ENCODE measurements at places on chromosomes 12 and 14.

GRCh38 chr12:116818948-116819832 is 62.1 kb downstream of the HRK start:
- DNase-seq, result peak; percentile 79

DNA sequence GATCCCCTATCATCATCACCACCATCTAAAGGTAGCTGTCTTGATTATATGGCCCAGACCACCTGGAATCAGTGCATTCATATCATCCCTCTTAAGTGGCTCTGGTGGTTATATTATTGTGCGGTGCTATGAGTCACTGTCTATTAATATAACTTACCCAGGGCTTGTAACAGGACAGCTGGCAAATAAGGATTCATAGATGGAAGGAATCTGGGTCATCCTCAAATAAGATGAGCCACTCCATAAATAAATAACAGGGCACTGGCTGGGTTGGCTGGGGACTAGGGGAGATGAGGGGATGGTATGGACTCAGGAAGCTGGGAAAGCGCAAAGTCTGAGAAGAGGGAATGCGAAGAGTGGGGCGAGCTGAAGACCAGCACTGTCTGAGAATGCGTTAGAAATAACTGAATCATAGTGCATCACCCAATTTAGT is 216.1 kb downstream of the NUAK1 start:
- DNase-seq, result no peak

- no peak for DNase-seq
Observed at GRCh38 chr14:44405011-44405486, 102.0 kb downstream of the FSCB start.

DNA sequence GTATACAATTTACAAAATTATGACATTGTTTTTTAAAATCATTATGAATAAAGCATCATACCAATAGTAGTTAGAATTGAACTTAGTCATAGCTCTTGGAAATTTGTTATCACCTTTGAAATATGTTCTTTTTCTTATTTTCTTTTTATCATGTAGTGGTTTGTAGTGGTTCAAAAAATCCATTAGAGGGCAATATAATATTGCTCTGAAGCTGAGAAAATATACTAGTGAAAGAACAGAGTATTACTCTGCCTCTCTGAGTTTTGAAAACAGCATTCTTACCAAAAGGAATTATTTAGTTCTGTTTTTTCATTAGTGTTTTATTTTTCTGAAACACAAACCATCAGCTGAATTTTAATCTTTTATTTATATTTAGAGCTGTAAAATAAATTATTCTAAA is 76.2 kb downstream of the PDZRN4 start:
- no peak for DNase-seq

DNA sequence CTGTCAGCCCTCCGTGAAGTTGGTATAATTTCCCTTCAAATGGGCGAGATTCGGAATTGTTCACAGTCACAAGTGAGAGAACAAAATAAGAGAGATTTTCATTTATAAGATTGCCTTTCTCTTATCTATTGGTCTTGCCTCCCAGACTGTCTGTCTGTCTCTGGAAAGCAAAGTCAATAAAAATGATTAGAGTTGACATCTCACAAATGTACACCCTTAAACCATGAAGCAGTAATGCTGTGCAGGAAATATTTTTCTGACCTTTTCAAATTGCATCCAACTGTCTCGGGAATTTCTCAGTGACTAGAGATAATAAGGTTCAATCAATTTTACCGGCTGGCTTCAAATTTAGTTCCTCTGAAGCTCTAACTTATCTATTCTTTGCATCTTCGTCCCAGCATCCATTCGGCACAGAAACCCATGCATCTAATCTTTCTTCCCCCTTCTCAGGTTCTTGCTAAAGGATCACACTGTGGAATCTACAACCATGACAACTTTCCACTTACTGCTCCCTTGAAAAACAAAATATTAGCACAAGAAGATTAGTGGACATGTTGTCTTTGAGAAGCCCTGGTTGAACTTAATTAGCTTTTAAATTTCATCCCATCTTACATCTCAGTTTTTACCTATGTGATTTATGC is 93.1 kb downstream of the RMST start:
- no peak for DNase-seq

GRCh38 chr12:40149673-40150260 is 43.9 kb upstream of the SLC2A13 start:
- no peak for DNase-seq

DNA sequence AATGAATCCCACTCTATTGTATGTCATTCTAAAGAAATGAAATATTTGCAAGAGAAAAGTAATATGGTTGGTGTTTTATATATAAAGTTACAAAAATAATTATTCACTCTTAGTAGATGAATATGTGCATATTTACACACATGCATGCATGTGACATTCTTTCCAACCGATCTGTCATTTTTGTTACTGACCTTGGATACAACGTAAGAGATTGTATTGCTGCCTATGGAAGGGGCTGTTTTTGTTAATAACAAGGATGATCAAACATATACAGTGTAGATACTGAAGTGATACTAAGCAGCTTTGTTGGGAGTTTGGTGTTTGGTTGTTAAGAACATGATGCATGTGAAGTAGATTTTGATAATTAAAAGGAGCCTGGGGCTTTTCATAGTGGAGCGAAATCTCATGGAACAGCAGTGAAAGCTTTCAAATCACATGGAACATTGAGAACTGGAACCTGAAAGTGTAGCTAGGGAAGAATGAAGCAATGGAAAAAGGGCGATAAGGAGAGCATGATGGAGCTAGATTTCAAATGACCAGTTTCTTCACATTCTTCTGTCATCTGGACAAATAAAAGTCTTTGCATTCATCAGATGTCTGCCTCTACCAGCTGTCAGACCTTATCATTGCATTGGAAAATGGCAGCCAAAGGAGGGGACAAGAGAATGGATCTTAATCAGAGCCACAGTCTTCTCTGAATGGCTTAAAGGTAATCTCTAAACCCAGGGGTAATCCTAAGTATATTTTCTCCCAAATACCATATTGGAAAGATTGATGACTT is 10.0 kb downstream of the BORCS5 start:
- no peak for DNase-seq

DNA sequence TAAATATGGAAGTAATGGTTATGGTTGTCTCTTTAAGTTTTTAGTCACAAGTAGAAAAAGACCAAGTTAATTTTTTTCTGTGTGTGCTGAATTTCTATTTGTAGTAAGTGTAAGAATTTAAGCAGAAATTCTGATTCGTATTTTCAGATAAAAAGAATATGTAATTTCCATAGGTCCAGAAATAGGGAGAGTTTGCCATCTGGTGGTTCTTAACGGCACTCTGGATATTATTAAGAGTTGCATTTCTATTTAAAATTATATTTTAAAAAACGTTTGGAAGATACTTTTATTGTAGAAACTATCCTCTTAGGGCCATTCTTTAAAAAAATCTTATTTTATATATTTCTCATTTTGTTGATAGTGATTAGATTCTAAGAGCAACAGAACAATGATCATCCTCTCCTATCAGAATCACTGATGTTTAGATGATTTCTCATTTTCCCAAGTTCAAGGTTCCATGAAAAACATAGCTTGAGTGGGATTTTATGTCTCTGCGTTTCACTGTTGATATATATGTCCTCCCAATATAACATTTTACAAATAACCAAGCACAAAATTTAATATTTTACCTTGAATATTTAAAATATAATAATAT is 88.3 kb downstream of the LRRK2 start:
- DNase-seq, result no peak

GRCh38 chr12:49909826-49910225 is 6.1 kb upstream of the FAIM2 start:
- DNase-seq, result no peak

DNA sequence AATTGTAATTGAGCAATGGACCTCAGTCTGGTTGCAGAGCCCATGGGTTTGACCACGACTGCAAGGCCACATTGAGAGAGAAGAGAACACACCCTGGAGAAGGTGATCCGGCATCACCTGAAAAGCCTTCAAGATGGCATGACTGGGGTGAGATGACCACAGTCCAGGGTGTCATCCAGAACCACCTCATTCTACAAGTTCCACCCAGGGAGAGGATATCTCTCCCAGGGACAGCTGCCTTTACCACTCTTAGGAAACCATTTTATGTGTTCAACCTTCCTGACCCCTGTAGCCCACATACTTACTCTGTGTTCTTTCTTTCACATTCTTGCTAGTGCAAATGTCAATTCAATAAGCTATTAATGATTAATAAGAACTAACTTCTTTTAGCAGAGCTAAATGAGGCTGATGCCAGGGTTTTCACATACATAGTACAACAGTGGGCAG is 43.4 kb upstream of the CPM start:
- DNase-seq, result no peak

GRCh38 chr14:100526632-100527031 is 60.6 kb downstream of the BEGAIN start:
- no peak for DNase-seq

- no peak for DNase-seq
Observed at GRCh38 chr14:100107236-100107635, 42.0 kb downstream of the EVL start.

- DNase-seq, result no peak
Observed at GRCh38 chr14:92382677-92383076, 59.7 kb downstream of the SLC24A4 start.

DNA sequence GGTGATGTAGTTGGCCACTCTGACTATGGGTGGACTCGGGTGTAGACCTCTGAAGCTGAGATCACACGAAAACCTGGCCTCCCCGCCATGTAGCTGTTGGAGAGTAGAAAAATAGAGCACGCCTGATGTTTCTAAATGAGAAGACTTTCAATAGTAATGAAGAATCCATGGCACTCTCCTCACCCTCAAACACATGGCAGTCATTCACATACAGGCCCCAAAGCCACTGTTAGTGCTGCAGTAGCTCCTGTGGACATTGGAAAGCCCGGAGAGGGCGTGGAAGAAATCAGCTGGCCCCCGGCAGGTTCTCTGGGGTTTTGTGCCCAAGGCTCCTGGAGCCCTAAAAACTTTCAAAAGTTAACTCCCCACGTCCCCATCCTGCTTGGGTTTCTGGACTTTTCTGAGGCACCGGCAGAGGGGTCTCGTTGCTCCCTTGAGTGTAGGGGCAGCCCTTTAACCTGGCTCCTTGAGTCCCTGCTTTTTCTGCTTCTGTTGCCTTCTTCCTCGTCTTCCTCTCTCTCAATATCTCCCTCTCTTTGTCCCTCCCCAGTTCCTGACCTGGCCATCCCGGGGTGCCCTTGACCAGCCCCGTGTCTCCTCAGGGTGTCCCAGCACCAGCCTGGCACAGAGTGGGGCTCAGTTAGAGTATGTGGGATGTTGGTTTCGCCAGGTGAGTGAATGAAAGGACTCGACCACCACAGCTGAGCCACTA is 8.3 kb downstream of the MEG3 start:
- no peak for DNase-seq

DNA sequence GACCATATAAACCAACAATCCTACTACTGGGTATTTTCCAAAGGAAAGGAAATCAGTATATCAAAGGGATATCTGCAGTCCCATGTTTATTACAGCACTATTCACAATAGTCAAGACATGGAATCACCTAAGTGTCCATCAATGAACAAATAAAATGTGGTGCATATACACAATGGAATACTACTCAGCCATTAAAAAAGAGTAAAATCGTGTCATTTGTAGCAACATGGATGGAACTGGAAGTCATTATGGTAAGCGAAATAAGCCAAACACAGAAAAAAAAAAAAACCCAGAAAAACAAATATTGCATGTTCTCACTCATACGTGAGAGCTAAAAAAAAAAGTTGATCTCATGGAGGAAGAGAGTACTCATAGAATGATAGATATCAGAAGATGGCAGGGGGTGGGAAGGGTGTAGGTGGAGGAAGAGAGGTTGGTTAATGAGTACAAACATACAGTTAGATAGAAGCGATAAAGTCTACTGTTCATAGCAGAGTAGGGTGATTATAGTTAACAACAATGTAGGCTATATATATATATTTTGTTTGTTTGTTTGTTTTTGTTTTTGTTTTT is 49.3 kb downstream of the BCAT1 start:
- no peak for DNase-seq

DNA sequence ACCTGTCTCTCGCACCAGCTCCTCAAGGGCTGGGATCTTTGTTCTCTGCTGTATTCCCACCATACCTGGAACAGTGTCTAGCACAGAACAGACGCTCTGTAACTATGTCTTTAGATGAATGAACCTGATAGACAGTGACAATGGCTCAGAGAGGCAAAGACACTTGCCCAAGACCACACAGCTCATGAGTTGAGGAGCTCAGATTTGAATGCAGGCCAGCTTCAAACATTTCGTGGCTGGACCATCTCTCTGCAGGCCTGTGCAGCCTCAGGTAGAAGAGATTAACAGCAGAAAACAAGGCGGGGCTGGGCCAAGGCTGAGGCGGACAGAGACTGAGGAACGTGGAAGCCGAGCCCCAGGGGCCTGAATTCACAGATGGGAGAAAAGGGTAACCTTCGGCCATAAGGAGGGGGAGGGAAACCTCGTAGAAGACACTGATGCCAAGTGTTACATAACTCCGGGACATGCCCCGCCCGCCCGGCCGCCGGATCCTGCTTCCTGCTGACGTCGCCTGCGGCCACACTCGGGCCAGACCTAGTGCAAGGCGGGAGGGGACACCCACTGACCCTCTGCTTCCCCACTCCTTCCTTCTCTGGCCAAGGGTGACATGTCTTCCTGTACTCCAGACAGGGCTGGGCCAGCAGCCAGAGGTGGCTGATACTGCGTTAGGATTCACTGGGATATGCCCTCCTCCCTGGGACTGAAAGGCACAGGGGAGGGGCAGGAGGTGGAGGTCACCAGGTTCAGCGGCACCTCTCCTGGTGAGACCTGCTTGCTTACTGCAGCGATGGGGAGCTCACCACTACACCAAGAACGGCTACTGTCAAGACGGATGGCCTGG is 86.8 kb downstream of the RFLNA start:
- no peak for DNase-seq

GRCh38 chr14:48350971-48351370 is 675.6 kb upstream of the MDGA2 start:
- no peak for DNase-seq

DNA sequence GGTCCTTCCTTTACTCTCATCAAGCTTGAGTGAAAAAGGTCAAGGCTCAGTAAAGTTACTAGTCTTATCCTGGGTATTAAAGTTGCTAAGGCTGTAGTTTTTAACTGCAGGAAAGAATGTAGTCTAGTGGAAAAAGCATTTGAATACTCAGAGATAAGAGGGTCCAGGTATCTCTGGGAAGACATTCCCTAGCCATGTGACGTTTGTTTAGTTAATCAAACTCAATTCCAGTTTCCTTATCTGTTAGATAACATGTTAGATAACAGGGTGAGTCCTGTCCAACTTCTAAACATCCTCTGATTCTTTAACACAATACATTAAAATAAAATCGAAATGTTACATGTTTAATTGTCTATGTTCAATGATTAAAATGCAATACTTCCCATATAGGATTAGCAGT is 720.7 kb upstream of the LMO3 start:
- no peak for DNase-seq

DNA sequence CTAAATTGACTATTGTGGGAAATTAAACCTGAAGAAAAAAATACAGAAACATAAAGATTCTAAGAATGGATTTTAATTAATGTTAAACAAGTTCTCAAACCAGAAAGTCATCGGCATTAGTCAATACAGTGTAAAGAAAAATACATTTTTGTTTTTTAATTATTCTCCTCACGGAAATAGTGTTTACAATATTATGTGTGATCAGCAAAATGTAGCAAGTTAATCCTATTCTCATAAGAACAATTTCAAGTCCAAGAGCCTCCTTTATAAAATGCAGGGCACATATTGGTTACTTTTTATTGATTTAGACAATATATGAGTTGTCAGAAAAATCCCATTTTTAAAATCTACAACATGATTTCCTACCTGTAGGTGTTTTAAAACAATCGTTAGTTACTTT is 158.0 kb upstream of the MGAT4C start:
- no peak for DNase-seq

- DNase-seq, result no peak
Observed at GRCh38 chr12:93243689-93244513, 133.8 kb upstream of the NUDT4 start.

Data from stimulated activated CD8-positive, alpha-beta memory T cell treated with anti-CD3 and anti-CD28 coated beads, Interleukin-7, amount 100 ng/mL, for 48 hours (primary cell).